Activated T-cell treated with anti-CD3 and anti-CD28 coated beads for 24 hours (primary cell): ENCODE measurements at places on chromosomes 2 and 18.

GRCh38 chr2:197191940-197192322, 118.6 kb downstream of the ANKRD44 start:
- DNase-seq = no peak

GRCh38 chr2:201262718-201263117, 2.4 kb downstream of the CASP8 start:
- DNase-seq = no peak

GRCh38 chr2:96967961-96968360, 18.4 kb downstream of the FAM178B start:
- no peak for DNase-seq

- no peak for DNase-seq
These were observed 190.5 kb downstream of the LOXHD1 start for GRCh38 chr18:46466234-46467160.

DNA sequence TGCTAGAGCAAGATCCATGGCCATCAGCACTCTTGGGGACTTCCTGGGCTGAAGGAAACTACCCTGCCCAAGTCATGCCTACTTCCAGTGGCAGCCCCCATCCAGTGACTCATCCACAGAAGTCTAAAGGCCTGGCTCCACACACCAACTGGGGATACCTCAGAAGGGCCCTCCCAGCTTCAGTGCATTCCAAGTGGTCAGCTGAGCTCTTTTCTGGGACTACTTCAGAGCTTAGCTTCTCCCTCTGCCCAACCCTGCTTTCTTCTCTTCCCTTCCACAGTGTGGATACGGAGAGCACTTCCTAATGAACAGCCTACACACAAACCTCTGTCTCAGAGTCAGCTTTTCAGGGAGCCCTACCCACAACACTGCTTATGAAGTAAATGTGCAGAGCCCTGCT, 66.5 kb downstream of the CLHC1 start:
- DNase-seq = no peak

DNA sequence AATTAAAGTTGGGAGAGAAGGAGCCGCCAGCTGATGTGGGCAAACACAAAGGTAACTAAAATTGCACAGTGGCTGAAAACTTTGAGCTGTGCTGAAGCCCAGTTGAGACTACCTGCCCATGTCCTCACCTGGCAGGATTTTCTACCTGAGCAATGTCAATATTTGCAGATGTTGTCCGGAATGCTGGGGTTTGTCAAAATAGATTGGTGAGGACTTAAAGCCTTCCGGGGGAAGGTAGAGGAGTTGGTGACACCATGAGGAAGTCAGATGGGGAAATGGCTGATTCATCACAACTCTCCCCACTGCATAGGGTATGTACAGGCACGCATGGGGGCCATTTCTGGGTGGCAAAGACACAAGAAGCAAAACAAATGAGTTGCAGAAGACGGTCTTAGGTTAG, 114.9 kb downstream of the ALK start:
- no peak for DNase-seq

GRCh38 chr2:65228263-65228750, 676 bp downstream of the ACTR2 start:
- peak; percentile 6 for DNase-seq

DNA sequence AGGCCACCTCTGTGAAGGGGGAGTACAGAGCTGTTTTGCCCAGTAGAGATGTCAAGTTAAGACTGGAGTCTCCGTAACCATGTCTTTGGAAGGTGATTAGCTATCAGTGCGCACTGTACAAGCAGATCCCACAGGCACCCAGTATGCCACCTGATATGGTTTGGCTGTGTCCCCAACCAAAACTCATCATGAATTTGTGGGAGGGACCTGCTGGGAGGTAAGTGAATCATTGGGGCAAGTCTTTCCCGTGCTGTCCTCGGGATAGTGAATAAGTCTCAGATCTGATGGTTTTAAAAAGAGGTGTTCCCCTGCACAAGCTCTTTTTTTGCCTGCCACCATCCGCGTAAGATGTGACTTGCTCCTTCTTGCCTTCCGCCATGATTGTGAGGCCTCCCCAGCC, 90.2 kb downstream of the ACTR2 start:
- no peak for DNase-seq

- DNase-seq = no peak
These were observed 877 bp upstream of the BCL2L11 start for GRCh38 chr2:111119822-111120252.

GRCh38 chr2:60544062-60544461, 9.4 kb downstream of the BCL11A start:
- DNase-seq = no peak

DNA sequence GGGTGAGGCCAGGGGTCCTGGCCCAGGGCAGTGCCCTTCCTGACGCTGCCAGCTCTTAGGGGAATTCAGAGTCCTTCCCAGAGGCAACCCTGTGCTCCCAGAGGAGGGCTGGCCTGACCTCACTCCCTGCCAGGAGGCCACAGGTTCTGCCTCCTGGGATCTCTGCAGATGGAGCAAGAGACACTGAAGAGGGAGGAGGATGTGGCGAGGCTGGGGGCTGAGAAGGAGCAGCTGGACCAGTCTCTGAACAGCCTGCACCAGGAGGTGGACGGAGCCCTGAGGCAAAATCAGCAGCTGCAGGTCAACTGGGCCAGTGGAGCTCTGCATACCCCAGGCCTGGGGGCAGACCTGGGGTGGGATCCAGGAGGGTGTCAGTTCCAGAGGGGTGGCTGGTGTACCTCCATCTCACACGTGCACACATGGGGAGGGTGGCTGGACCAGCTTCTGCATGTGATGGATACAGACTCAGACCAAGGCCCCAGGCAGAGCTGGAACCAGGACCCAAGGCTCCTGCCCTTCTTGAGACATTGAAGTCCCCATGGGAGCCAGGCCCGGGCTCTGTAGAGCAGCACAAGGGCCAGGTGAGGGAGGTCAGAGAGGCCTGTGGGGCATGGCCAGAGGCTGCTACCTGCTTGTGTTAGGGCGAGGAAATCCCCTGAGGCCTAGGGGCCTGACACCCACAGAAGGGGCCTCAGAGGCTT, 9.7 kb upstream of the SNED1 start:
- no peak for DNase-seq

GRCh38 chr2:97678298-97678697, 8.8 kb downstream of the C2orf92 start:
- DNase-seq = no peak

DNA sequence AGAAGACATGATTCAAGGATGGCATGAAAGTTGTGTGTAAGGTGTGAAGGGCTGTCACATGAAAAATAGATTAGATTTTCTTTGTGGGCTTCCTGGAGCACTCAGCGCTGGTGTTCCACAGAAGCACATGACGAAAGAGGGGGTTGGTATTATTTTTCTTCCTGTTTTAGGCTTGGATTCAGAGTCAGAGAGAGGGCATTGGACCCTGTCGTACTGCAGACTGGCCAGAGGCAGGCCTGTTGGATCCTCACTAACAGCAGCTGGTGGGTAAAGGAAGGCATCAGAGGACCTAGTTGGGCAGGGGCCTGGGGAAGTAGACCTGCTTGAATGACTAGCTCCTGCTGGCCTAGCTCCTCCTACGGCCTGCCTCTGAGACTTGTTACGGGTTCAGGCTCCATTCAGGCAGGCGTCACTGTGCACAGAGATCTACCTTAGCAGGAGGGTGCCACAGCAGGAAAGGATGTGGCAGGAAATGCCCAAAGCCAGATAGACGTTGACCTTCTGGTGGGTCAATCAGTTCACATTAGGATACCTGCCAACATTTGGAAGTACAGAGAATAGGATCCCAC, 13.1 kb downstream of the CTLA4 start:
- no peak for DNase-seq

DNA sequence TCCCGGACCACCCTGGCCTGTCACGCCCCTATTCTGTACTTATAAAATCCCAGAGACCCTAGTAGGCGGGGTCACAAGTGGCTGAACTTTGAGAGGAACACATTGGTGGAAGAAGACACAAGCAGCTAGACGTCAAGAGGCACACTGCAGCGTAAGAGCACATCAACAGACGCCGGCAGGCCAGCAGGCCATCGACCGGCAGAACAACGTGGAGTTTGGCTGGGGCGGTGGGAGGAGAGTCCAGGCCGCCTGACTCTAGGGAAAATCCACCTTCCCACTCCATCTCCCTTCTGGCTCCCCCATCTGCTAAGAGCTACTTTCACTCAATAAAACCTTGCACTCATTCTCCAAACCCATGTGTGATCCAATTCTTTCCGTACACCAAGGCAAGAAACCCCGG, 601.8 kb upstream of the CDH2 start:
- DNase-seq = no peak

GRCh38 chr18:48693006-48693405, 154.2 kb downstream of the CTIF start:
- DNase-seq = no peak

- DNase-seq = no peak
These were observed 39.4 kb downstream of the RBMS1 start for GRCh38 chr2:160454070-160454797.

DNA sequence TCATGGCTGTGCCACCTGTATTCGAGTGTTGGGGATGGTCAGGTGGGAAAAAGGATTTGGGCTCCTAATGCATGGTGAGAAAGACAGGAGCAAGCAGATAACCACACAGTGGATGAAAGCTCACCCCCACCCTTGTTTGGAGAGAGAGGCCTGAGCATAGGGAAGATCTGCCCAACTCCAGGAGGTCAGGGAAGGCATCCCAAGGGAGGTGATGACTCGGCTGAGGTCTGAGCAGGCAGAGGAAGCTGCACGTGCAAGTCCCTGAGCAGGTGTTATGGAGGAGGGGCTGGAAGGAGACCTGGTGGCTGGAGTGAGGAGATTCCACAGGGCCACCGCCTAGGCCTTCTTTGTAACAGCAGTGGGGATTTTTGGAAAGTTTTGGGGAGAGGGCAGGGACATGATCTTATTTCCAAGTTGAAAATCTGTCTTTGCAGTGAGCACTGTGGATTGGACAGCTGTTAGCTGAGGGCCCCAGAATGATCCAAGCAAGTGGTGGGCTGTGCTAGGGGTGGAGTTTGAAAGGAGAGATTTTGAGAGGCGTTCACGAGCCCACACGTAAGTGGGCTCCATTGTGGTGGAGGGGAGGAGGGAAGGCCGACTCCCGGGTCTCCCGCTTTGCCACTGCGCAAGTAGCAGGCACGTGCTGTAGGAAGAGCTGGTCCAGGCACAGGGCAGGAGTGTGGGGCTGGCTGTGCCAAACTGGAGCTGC, 228.5 kb downstream of the GLI2 start:
- DNase-seq = no peak
